Hematopoietic multipotent progenitor cell treated with erythropoietin and hydrocortisone succinate and interleukin-3 and kit ligand, for 8 days (in vitro differentiated cells): ENCODE measurements at places on chromosomes 16 and 17.

- no peak for DNase-seq
These were observed 9.6 kb downstream of the CRISPLD2 start for GRCh38 chr16:84829168-84829965.

- DNase-seq, result no peak
These were observed 29.9 kb downstream of the KANSL1 start for GRCh38 chr17:46163316-46163715.

DNA sequence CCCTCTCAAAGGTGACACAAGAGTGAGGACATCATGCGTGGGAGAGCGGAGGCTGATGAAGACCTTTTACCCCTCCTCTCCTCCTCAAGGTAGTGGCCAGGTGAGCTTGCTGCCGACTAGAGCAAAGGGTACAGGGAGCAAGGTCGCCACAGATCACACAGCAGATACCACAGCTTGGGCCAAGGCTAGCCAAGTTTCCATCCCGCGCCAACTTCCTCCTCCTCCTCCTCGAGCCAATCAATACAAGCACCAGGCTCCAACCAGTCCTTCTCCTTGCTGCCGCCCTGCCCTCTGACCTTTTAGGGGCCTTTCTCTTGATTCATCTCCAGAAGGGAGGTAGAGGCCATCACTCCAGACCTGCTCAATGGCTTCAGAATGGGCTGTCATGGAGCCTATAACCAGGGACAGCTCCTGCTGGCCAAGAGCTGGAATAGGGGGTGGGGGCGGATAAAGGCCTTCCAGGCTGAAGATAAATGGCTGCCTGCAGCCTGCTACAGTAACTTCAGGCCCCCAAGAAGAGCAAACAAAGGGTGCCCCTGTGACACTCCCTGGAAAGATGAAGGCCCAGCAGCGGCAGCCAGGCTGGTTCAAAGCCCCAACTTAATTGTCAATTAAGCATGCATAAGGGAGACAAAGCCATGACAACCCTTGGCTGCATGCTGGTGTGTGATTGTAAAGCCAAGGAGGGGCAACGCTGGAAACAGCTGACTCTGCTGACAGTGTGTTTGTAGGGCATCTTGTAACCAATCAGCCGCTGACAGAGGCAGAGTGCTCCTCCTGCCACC, 17.8 kb downstream of the HNF1B start:
- DNase-seq, result no peak

- peak; percentile 46 for DNase-seq
These were observed 4.3 kb downstream of the ZNF768 start for GRCh38 chr16:30521873-30522641.

DNA sequence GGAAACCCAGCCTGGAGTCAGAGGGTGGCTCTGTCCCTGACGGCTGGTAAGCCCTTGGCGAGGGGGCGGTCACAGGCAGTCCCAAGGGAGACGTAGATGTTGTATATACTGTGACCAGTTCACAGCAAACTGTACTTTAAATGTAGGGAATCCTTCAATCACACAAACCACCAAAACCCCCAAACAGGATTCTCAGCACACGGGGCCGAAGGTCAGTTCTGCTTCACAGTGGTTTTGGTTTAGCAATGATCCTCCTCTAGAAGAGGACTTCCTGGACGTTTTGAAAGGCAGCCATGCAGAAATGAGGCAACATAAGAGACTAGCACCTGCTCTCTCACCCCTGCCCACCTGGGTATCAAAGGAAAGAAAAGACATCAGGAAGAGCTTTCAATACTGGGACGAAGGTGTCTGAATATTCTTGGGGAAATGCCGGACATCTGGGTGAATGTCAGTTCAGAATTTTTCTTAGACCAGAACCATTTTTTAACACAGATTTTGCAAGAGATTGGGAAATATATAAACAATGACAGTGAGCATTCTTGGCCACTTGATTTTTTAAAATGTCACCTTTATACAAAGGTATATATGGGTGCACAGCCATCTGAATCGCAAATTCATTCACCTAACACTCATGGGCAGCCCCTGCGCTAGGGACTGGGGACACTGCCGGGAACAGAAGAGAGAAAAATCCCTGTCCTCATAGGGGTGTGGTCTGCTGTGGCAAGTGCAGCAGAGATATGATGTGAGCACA, 74.2 kb downstream of the CRISPLD2 start:
- DNase-seq, result no peak

GRCh38 chr16:19688396-19689024, 29.5 kb downstream of the KNOP1 start:
- DNase-seq, result no peak

DNA sequence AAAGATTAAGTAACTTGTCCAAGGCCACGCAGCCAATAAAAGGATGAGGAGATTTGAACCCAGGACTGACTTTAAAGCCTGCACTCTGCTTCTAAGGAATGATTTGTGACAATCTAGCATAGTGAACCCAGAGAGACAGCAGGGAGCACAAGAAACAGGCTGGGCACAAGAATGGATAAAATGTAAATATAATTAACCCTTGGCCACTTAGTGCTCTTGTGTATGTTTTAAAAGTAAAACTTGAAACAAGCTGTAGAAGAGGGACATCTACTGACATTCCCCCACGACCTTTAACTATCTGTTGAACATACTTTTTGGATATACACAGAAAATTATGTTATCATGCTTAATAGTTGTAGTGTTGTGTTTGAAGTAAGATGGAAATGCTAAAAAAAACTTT, 141.9 kb upstream of the PMFBP1 start:
- DNase-seq, result no peak

DNA sequence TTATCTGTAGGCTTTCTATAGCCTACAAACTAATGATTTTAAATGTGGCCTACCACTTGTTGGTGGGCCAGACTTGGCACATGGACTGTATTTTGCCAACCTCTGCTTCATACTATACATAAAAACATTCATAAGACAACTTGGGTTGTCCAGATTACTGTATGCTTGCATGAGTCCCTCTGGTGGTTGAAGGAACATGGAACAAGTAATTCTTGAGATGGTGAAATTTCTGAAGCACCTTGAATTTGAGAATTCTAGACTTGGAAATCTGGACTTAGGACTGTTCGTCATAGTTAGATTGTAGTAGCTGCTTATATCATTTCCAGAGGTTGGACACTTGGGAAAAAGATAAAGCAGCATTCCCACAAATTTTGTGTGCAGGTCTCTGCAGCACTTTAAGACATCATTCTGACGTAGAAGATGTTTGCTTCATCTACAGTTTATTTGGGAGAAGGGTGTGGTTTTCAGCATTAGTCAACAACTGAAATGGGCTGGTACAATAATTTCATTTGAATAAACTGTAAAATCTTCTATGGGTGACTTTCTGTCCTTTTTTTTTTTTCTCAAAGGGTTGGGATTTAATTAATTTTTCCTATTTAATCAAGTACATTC, 31.2 kb downstream of the NFATC3 start:
- DNase-seq, result peak; percentile 69

DNA sequence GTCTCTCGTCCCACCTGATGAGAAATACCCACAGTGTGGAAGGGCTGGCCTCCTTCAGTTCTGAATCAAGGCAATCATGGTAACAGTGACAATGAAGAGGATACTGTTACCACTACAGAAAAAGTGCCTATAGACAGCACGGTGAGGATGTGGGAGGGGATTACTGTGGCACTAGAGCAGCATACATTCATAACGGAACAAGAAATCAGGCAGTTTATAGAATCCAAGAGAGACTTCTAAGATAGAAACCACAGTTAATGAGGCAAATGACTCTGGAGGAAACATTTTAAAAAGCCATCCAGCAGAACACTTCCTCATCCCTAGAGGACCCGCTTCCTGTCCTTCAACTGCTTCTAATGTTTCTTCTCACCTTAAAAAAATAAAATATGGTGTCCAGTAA, 2.7 kb downstream of the RUSF1 start:
- DNase-seq, result no peak

- no peak for DNase-seq
These were observed 715.8 kb upstream of the KIF2B start for GRCh38 chr17:53106886-53107285.

DNA sequence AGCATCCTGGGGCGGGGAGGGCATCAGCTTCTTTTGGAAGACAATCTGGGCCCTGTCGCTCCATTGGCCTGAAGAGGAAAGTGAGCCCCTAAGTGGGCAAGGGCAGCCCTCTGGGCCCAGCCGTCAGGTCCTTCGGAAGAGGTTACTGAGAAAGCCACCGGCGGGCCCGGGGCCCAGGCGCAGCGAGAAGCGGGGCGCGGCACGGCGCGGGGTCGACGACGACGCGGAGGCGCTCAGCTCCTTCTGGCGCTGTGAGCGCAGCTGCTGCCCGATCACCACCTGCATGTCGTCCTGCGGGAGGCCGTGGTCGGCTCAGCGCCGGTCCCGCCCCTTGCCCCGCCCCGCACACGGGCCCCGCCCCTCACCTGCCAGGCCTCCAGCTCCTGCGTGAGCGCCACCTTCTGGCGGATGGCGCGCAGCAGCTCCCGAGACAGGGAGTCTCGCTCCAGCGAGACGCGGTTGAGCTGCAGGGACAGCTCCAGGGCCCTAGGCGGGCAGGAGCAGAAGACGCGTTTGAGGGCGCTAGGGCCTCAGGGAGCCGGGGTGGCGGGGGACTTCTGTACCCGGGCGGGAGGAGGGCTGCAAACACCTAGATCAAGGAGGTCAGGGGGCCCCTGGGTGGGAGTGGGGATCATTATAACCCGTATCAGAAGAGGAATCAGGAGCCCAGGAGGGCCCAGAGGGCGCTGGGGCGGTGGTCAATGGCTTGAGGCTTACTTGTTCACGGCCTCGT, 4.3 kb downstream of the THOC6 start:
- DNase-seq, result peak; percentile 87

- peak; percentile 57 for DNase-seq
These were observed 24.3 kb upstream of the ZNF750 start for GRCh38 chr17:82863941-82864712.
